ENCODE measurements at places on chromosomes 13 and 19.

GRCh38 chr19:38273499-38273898, 9.1 kb downstream of the SPINT2 start:
- DNase-seq = no peak

DNA sequence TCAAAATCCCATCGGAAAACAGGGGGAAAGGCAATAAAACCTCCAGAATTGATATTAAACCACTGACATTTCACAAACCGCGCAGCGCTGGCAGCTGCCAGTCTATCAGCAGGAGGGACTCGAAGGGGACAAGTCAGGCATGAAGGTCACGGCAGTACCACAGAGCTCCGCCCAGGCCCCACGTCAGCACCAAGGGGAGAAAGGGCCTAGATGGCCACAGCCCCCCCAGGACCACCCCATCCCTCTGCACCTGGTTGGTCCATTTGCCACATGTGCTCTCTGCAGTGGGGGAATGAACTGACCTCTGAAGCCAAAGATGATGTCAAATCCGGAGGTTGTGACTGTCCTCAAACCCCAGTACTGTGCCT, 9.5 kb upstream of the VSTM2B start:
- DNase-seq = no peak

DNA sequence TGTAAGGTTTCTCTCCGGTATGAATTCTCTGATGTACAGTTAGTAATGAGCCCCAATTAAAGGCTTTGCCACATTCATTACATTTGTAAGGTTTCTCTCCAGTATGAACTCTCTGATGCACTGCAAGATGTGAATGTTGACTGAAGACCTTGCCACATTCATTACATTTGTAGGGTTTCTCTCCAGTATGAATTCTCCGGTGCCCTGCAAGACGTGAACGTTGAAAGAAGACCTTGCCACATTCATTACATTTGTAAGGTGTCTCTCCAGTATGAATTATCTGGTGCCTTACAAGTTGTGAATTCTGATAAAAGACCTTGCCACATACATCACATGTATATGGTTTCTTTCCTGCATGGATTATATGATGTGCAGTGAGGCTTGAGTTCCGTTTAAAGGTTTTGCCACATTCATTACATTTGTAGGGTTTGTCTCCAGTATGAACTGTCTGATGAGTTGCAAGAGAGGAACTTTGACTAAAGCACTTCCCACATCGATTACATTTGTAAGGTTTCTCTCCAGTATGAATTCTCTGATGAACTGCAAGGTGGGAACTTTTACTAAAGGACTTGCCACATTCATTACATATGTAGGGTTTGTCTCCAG, 17.7 kb upstream of the ZNF432 start:
- DNase-seq = no peak

- DNase-seq = peak; percentile 69
These were observed 14.7 kb upstream of the ADGRE5 start for GRCh38 chr19:14366529-14366928.

DNA sequence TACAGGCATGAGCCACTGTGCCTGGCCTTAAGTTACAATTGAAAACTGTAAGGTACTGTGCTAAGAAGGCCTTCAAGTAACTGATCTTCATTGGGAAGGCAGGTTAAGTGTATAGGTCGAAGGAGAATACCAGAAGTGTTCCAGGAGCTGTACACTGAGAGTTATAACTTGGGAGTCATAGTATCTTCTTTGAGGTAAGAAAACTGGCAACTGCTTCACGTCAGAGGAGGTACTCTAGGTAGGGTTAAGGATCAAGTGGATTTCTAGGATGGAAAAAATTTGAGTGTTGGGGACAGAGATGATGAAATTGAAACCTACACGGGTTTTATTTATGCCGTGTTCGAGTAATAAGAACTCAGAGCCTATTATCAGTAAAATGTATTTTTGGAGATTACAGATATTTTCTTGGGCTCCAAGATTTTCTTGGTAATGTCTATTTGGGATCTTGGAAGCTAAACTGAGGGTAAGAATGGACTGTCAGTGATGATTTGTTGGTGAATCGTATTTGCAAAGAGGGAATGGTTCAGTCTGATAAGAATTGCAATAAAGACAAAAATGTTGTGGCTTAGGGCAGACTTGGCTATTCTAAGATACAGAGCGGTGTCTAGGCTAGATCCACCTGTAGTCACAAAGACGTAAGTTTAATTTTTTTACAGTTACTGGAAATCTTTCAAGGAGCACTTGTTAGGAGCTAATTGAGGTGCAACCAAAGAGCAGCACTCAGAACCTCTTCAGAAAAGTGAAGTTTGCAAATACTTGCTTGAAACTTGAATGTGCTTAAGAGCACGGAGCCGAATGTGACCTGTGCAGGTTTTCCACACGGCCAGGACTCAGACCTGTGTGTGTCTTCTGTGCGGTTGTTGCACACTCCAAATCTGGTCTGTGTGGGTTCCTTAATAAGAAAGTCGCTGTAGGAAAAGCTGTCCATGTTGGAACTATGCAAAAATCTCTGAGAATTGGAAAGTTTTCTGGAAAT, 102.5 kb downstream of the URI1 start:
- DNase-seq = no peak

- no peak for DNase-seq
These were observed 42.6 kb downstream of the MRPL57 start for GRCh38 chr13:21219036-21219381.

DNA sequence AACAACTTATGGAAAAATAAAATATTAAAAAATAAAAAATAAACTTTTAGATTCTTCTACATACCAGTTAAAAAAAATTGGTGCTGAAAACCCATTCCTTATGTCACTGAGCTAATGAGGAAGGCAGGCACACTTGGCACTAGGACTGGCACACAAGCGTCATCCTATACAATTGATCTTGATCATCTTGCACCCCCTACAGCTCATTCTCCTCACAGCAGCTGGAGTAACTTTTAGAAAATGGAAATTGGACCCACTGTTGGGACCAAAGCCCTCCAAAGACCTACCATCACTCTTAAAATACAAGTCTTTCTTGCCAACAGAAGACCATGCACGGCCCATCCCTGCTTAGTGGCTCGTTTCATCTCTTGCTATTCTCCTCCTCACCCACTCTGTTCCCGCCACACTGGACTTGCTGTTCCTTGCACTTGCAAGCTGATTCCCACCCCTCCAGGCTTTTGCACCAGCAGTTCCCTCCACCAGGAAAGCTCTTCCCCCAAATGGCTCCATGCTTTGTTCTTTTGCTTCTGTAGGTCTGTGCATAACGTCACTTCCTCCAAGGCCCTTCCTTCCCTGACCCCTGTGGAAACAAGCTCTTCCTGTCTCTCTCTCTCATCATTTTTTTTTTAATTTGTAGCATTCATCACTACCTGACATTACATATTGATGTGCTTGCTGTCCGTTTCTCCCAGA, 11.6 kb downstream of the CTU1 start:
- no peak for DNase-seq

DNA sequence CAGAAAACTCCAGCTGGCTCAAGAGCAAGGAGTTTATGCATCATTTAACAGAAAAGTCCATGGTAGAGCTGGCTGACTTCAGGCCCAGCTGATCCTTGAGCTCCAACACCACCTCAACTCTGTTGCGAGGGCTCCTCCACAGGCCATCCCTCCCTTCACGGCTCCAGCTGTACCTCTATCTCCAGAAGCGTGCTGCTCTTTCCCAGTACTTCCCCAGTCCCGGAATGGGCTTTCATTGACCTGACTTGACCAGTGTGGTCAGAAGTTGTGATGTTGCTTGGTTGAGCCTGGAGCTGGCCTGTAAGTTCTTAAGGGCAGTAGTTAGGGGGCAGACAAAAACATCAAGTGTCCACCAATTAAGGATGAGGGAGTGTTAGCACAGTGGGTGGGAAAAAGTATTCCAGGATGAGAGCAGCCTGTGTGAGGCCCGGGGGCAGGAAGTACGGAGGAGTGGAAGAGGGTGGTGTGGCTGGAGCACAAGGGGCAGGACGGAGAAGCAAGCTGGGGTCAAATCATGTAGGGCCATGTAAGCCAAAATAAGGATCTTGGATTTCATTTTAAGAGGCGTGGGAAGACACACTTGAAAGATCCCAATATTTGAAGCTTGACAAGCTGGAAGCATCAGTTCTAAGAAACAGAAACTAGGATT, 24.0 kb downstream of the SKA3 start:
- no peak for DNase-seq

- no peak for DNase-seq
These were observed 9.6 kb downstream of the C19orf53 start for GRCh38 chr19:13783565-13784500.

- DNase-seq = no peak
These were observed 7.3 kb downstream of the SPATA13 start for GRCh38 chr13:24167666-24168391.

GRCh38 chr19:1584500-1585242, 8.0 kb downstream of the MBD3 start:
- DNase-seq = no peak

DNA sequence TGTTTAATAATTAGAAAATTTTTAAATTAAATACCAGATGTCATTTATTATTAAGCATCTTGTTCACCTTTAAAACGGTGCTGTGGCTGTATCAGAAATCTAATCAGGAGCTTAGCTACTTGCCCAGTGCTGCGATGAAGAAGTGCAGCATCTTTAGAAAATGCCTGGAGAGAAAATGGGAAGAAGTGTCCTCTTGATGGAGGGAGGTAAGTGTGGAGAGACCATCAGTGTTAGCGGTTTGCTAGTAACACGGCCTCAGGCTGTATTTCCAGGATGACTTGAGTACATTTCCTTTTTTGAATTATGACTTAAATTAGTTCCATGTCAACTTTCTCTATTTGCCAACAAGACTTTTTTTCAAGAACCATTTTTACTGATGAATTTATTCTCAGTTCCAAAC, 74.1 kb downstream of the SHISA2 start:
- no peak for DNase-seq
